ENCODE measurements at places on chromosomes 6 and 20. TPM values are rescaled to one million over a fixed set of nuclear protein-coding genes. Genes with fewer than 3 reads are reported as not detected.
A peak's percentile ranks its signal among the peaks of the same experiment; 100 is the strongest.

Gene NKX2-2
- not detected for total RNA-seq

Gene ULBP3
- 1.7 TPM for total RNA-seq

Gene CPXM1
- total RNA-seq: 19.4 TPM

Gene MAFB
- 80.5 TPM for total RNA-seq

DNA sequence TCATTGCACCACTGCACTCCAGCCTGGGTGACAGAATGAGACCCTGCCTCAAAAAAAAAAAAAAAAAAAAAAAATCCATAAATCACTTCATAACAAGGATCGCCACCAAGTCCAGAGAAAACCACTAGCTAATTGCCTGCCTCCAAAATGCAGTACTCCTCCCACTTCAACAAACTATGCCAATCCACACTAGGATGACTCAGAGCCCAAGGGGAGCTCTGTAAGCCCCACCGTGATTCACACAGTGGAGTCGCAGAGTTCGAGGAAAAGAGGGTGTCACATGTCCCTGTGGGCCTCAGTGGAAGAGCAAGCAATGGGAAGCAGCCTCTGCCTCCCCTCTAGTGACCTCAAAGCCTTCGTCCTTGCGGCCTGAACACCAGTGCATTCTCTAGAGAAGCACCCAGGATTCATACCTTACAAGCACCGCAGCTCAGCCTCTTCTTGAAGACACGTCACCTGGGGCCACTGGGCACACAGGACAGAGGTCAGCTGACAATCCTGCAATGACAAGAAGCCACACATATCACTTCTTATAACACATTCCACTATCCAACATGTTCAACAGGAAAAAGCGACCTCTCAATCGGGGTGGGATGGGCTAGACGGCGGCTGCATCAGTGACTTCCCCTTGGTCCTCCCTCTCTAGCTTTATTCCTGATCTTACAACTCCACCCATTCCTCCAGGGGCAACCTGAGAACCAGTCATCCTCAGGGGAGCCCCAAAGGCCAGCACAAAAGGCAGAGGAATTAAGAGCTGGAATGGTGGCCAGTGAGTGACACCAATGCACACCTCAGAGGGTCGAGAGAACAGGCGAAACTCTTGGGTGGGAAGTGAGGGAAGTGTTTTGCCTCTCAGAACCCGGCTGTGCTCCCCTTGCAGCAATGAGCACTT, 8.9 kb downstream of the SNHG17 start:
- no peak overlapping the region for H3K4me3 ChIP-seq
- H3K27me3 ChIP-seq: no peaks in the 10 kb centered on the region
- H3K27ac ChIP-seq: peak overlapping the region; percentile 2
- peaks cover 4% of the 10 kb centered on the region for H3K36me3 ChIP-seq

- no peak overlapping the region for H3K27ac ChIP-seq
- peaks cover 33% of the 10 kb centered on the region for H3K4me1 ChIP-seq
- DNase-seq: no peak
These were observed 40.8 kb downstream of the ELMO2 start for GRCh38 chr20:46365487-46366220.

GRCh38 chr6:10759884-10760329, 12.3 kb downstream of the TMEM14B start:
- no peak overlapping the region for H3K27ac ChIP-seq
- no peaks in the 10 kb centered on the region for H3K4me1 ChIP-seq
- H3K27me3 ChIP-seq: no peaks in the 10 kb centered on the region
- no peak for DNase-seq
- no peak overlapping the region for H3K4me3 ChIP-seq
- peaks cover 23% of the 10 kb centered on the region for H3K36me3 ChIP-seq
